Skeletal muscle cell (primary cell): ENCODE measurements at places on chromosomes 13 and 19.
A peak's percentile ranks its signal among the peaks of the same experiment; 100 is the strongest.

- no peak for DNase-seq
Measured at GRCh38 chr13:76813000-76813691, 73.1 kb downstream of the KCTD12 start.

DNA sequence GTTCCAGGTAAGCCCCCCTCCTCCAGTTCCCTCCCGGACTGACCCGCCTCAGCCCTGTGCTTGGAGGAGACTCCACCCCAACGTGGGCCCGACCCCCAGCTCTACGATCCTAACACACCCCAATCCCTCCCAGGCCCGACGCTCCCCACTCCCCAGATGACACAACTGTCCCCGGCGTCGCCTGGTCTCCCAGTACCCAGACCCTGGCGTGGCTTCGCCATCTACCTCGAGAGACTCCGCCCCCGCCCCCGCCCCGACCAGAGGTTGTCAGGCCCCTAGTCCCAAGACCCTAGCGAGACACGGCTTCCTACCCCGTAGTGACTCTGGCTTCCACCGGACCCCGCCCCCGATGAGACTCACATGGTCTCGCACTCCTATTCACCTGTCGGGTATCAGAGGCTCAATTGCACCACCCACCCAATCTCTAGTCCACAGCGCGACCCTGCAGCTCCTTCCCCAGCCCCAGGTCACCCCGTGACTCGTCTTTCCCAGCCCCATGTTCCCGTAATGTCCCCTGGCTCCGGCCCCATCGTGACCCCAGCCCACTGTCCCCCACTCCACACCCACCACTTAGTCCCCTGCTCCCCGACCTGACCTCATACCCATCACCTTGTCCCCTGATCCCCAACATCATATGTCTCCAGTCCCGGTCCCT, 2.9 kb downstream of the CD37 start:
- no peak for DNase-seq

GRCh38 chr13:50616101-50616500, 227.4 kb downstream of the DLEU7 start:
- peak; percentile 36 for DNase-seq

DNA sequence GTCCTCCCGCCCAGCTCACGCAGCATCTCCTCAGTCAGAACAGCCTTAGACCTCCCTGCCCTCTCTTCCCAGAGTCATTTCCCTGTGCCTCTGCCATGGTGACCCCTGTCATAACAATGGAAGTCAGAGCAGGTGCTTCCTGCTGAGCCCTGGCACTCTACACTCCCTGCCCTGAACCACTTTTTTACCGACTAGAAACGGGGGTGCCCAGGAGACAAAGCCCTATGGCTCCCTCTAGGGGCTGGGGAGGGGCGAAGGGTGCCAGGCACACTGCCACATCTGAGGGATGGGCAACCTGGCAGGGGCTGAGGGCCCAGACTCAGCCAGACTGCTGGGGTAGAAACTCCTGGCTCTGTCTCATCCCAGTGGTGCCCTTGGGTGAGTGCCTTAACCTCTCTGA, 16.4 kb downstream of the ZNF574 start:
- DNase-seq, result no peak

- DNase-seq, result no peak
Measured at GRCh38 chr19:55370305-55370988, at the start of gene IL11. Gene IL11 (minus strand): TSS chr19:55370463. CDS start chr19:55370310, 153 bp downstream.

- no peak for DNase-seq
Measured at GRCh38 chr13:107066355-107066754, 498.4 kb upstream of the ARGLU1 start.

GRCh38 chr19:1651568-1652291, 685 bp downstream of the TCF3 start:
- DNase-seq, result no peak

GRCh38 chr13:49528161-49528560, 32.4 kb downstream of the PHF11 start:
- no peak for DNase-seq

GRCh38 chr13:47289567-47289966, 392.7 kb upstream of the HTR2A start:
- no peak for DNase-seq

DNA sequence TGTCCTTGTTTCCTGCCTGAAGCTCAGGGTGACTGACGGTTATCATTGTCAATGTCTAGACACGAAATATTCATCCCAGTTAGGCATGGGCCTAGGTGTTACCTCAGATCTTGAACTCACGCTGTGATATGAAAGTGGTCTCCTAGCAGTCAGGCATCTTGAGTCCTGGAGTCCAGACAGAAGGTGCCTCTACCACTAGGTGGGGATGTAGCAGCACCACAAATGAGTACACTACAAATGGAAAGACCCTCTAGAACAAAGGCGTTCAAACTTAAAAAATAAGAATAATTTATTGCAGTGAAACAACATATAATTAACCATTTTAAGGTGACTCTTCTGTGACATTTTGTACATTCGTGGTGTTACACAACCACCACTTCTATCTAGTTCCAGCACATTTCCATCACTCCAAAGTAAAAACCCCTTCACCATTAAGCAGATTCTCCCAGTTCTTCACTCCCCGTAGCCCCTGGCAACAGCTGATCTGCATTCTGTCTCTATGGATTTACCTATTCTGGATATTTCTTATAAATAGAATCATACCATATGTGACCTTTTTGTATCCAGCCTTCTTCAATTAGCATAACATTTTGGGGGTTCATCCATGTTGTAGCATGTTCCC, 11.9 kb upstream of the FRY start:
- DNase-seq, result no peak

- DNase-seq, result no peak
Measured at GRCh38 chr13:49840266-49840665, 47.8 kb upstream of the KPNA3 start.

- no peak for DNase-seq
Measured at GRCh38 chr19:40640744-40641143, 39.6 kb downstream of the LTBP4 start.

DNA sequence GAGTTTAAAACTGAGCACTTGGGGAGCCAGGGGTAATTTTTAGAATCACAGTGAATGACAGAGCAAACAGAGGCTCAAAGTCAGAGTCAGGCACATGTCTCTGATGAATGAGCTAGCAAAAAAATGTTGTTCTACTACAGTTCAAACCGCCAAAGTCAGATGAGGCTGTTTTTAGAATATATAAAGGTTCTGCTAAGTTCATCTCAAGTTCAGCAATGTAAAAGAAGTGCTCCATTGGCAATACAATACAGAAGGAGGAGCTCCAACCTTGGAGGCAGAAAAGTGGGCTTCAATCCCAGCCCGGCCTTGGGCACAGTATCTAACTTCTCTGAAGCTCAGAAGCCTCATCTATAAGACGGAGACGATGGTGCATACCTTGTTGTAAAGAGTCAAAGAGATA, 70.1 kb upstream of the IPO5 start:
- DNase-seq, result no peak

DNA sequence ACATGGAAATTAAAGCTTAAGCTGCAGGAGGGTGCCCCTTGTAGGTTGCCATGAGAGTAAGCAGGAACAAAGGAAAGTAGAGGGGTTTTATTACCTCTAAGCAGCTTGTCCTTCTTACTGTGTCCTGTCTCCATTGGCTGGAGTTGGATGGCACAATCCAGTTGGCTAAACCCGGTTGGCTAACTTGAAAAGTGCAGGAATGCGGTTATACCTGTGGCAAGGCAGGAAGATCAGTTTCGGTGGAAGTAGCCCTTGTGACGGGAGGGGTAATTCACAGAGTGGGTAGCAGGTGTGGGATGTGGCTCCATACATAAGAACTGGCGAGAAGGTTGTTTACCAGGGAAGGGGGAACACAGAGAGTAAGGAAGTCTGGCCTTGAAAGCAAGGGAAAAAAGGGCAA, 3.2 kb downstream of the ZNF726 start:
- no peak for DNase-seq

GRCh38 chr13:88068975-88069374, 397.8 kb downstream of the SLITRK5 start:
- DNase-seq, result no peak

DNA sequence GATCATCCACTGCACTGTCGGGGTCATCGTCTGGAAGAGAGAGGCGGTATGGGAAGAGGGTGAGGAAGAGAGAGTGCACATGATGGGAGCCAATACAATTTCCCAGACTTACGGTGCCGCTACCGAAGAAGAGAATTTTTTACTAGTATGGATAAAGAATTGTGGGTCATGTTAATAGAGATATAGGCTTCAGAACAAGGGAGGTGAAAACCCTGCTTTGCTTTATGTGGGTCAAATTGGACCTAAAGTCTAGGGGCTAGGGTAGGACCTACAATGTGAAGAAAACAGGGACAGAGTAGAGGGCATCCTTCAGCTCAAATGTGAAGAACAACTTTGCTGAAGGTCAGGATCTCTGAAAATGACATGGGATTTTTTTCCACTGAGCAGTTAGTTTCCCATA, 29.9 kb downstream of the UNC13A start:
- DNase-seq, result no peak

GRCh38 chr13:110369400-110369799, 62.3 kb downstream of the COL4A2 start:
- DNase-seq, result no peak

- DNase-seq, result no peak
Measured at GRCh38 chr19:929203-929890, 3.5 kb downstream of the ARID3A start.

- DNase-seq, result no peak
Measured at GRCh38 chr13:101475536-101475935, 23.1 kb downstream of the ITGBL1 start.

DNA sequence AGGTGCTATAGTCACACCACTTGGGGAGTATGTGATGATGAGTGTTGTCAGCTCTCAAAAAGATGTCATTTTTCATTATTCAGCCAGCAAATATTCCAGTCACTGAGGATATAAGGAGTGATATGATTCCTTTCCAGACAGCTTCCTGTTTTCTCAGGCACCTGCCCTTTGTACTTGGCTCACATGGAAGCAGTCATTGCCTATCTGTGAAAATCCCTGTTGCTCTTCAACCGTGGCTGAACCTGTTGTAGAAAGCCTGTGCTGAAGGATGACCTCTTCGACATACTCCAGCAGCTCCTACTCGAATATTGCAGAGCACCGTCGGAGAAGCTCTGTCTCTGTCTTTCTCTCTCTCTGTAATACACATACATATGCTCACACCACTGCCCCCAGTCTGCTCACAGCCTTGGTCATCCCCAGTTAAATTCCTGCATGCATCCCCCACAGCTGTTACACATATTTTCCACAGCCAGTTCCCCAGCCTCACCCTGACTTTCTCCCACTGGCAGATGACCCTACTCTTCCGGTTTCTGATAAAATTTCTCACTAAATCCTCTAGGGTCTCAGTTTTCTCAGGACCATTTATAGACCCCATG, 204.2 kb upstream of the ARGLU1 start:
- no peak for DNase-seq

DNA sequence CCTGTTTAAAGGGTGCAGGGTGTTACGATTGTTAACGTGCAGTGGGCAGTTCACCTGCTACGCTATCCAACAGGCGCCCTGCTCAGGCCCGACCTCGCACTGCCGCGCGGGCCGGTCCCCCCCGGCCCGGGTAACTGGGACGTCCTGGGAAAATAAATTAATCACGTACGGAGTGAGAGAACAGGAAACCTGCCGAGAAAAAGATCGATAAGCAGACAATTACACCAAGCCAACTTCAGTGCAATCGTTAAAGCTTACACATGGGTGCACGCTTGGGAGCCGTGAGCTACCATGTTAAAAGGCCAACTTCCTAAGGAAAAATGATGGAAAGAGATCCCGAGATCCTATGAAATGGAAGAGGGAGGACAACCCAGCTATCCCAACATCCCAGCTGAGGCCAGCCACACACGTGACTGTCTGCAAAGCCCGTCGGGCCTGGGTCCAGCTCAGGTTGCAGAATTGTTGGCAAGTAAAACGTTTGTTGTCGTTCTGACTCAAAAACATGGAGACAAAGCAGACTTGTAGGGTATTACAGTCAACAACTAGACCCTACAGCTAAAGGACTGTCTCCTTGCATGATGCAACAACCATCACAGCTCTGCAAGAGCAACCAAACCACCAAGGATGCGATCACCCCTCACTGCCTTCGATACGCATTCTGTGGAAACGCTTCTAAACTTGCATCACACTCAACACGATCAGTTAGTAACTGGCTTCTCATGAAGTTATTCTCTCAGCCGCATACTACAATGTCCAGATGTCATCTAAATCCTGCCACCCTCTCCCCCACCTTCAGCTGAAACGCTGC, 741 bp upstream of the TUBGCP3 start:
- DNase-seq, result no peak

- no peak for DNase-seq
Measured at GRCh38 chr19:29527500-29528328, 1.9 kb downstream of the VSTM2B start.

- DNase-seq, result peak; percentile 8
Measured at GRCh38 chr19:46529622-46530451, 34.2 kb upstream of the PNMA8B start.

DNA sequence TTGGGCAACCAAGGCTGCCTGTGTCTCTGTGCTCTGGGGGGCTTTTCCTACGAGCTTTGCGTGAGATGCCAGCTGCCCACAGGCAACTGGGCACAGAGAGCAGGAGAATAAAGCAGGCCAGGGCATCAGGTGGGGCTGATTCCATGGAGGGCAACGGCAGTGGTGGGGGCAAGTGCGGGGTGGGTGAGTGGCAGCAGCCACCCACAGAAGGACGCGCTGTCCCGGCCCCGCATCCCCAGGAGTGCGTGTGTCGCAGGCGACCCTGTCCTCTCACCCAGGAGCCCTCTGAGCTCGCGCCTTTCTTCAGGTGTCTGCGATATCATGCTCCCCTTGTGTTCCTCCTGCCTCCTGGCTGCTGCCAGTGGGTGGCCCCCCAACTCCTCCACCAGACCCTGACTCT, 67.4 kb downstream of the MCF2L start:
- DNase-seq, result no peak
